ENCODE measurements at places on chromosomes 4 and X.

DNA sequence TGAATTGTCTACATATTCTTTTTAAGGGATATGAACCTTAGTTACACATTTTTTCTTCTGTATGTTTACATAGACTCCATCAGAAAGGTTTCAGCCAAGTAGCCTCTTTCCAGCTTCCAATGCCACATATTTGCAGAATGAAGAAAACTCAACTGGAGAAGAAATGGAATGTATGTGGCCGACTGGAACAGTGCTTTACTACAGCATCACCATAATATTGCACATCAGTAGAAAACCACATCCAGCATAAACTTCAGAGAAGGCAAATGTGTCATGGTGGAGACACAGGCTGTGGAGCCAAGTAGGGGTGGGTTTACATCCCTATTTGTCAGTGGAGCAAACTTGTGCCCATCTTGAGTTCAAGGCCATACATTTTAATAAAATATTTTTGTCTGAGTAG, 204.8 kb upstream of the LDB2 start:
- DNase-seq: peak; percentile 35

- DNase-seq: no peak
Observed at GRCh38 chr4:70463335-70463734, 8.7 kb upstream of the MUC7 start.

- DNase-seq: no peak
Observed at GRCh38 chr4:23161787-23162186, 469.1 kb downstream of the GBA3 start.

- DNase-seq: no peak
Observed at GRCh38 chr4:162498168-162498567, 334.4 kb upstream of the FSTL5 start.

GRCh38 chr4:98664959-98665358, 6.5 kb upstream of the TSPAN5 start:
- no peak for DNase-seq

GRCh38 chr4:136680271-136680670, 852.0 kb downstream of the PCDH18 start:
- DNase-seq: peak; percentile 4

- peak; percentile 52 for DNase-seq
Observed at GRCh38 chr4:94127707-94128328, 79.8 kb upstream of the SMARCAD1 start.

DNA sequence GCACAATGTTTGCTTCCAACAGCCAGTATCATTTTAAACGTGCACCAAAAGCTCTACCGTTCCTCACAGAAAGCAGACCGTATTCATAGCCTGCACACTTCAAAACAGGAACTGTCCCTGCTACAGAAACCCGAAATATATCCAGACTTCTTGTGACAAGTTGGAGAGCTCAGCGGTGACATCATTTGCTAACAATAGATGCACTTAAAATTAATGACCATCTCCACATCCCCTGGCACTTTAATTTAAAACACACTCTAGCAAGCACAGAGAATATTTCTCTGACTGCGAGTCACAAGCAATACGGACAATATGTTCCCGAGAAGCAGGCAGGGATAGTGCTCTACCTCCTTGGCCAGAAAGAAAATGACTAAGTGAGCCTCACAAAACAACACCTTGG, 2.5 kb downstream of the NYX start:
- no peak for DNase-seq

GRCh38 chrX:154748712-154749339, 2.1 kb downstream of the GAB3 start:
- DNase-seq: peak; percentile 67

DNA sequence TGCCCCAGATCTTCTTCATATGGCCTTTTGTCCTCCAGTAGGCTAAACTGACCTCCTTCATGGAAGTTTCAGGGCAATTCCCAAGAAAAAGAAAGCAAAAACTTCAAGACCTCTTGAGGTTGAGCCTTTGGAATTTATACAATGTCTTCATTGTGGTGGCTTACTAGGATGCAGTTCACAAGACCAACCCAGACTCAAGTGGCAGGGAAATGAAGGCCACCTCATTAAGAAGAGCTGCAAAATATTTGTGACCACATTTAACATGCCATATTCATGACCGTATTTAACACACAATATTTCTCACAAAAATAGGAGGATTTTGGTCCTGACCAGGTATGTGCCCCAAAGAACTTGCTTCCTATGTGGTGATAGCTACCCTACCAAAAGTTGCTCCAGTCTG, 605.5 kb upstream of the PITX2 start:
- DNase-seq: no peak

DNA sequence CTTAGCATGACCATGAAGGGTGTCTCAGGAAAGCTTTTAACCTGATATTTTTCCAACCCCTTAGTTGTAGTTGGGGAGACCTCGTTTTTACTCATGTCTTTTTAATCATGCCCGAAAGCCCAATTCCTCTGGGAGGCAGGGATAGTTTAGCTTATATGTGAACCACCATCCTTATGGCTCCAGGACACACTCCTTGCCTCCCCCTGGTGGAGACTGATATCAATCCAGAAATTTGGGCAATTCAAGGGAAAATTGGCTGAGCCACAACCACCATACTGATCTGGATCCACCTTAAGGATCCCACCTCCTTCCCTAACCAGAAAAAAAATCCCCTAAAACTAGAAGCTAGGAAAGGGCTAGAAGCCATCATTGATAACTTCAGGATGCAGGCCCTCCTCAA, 13.4 kb upstream of the COL25A1 start:
- no peak for DNase-seq

DNA sequence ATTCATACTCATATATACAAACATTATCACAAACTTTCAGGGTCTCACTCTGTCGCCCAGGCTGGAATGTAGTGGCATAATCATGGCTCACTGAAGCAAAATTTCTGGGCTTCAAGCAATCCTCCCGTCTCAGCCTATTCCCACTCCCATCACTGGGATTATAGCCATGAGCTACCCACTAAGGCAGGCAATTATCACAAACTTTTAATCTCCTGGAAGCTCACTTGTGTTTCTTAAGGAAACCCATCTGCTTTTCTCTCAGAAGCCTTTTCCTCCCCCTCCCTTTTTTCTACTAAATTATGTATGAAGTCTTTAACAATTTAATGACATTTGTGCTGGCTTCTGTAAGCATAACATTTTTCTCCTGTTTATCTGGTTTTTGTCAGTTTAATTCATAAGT, 170.5 kb downstream of the AREG start:
- no peak for DNase-seq

GRCh38 chr4:15436513-15436912, 8.7 kb downstream of the C1QTNF7 start:
- peak; percentile 58 for DNase-seq

DNA sequence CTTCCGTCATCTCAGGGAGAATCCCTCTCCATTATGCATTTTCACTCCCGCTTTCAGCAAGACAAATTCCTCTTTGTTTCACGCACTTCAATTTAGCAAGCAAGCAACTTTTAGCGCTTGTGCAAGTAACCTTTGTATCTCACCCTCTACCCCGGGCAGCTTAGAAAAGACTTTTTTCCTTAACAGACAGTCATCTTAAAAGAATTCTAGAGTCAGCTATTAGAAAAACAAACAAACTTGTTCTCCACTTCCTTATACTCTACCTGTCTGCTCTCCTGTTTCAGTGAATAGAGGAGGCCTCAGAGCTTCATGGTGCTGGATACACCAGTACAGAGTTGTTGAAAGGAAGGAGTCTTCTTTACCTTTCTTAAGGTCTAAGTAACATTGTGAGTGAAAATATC, 12.1 kb downstream of the TIGD2 start:
- DNase-seq: no peak

GRCh38 chr4:103842076-103842475, 122.3 kb upstream of the TACR3 start:
- no peak for DNase-seq

DNA sequence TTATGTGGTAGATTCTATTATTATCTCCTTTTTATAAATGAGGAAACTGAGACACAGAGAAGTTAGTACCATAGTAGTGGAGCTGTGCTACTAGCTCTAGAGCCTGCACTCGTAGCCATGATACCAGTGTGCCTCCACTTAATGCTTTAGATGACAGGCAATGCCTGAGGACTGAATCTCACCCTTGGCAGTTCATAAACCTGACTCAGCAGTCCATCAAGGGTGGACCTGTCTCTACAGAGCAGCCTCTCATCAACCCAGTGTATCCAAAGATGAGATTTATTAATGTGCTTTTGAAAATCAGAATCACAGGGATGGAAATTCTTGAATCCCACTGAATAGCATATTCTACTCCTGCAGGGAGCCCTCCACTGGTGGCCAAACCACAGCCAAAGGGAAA, 483.2 kb upstream of the DIPK2B start:
- DNase-seq: no peak

GRCh38 chr4:150367326-150367725, 214.6 kb upstream of the MAB21L2 start:
- no peak for DNase-seq

DNA sequence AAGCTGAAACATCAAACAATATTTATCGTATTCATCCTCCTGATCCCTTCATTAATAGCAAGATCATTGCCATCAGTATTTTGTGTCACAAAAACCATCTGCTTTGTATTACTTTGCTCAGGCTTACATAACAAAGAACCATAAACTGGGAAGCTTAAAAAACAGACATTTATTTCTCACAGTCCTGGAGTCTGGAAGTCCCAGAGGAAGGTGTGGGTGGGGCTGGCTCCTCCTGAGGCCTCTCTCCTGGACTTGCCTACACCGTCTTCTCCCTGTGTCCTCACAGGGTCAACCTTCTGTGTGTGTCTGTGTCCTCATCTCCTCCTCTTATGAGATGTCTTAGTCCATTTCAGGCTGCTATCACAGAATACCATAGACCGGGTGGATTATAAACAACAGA, 61.3 kb upstream of the MXRA5 start:
- DNase-seq: no peak

DNA sequence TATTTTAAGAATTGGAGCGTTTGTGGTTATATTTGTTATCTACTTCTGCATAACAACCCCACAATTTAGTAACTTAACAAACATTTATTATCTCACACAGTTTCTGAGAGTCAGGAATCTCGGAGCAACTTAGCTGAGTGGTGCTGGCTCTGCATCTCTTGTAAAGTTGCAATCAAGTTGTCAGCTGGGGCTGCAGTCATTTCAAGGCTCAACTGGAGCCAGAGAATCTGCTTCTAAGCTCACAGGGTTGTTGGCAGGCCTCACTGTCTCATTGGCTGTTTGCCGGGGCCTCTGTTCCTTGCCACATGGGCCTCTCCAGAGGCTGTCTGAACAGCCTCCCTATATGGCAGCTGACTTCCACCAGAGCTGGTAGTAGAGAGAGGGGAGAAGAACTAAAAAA, 281.2 kb upstream of the GNPDA2 start:
- DNase-seq: no peak

DNA sequence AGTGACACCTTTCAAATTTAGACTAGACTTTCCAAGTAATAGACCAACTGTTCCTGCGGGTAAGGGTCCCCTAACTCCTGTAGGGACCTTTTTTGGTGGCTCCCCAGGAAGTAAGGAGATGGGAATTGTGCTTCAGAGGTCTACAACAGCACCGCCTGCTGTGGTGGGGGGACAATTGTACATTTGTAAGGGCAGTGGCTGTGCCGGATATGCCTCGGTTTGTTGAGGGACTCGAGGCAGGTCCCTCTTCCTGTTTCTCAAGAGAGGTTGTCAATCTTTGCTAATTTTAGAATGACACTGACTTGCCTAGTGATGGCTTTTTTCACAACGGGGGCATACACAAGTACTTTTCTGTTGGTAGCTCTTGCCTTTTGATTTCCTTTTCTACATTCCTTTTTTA, 15.5 kb upstream of the HSD17B11 start:
- no peak for DNase-seq

DNA sequence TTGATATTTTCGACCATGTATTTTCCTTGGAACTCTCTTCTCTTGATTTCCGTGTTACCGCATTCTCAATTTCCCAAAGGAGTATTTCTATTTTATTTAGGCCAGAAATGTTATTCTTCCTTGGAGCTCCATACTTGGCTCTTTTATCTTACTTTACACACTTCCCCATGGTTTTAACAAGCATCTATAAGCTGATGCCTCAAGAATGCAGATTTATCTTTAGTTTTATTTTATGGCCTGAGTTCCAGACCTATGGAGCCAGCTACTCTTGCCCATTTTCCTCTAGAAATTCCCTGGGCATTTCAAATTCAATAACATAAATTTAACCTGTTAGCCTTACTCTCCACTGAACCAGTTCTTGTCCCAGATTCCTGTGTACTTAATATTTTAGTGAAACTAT, 43.7 kb downstream of the SULT1E1 start:
- DNase-seq: no peak

GRCh38 chr4:13597604-13598003, 29.9 kb downstream of the BOD1L1 start:
- DNase-seq: peak; percentile 5

- DNase-seq: no peak
Observed at GRCh38 chrX:11399489-11400094, 106.4 kb downstream of the AMELX start.

Measured in fibroblast of pulmonary artery (primary cell).